Activated effector memory CD4-positive, alpha-beta T cell treated with anti-CD3 and anti-CD28 coated beads, Interleukin-2, amount 50 U/mL, for 16 hours (primary cell): ENCODE measurements at places on chromosomes 7 and 10.

- peak; percentile 14 for DNase-seq
Measured at GRCh38 chr7:155864271-155864985, 52.2 kb upstream of the SHH start.

DNA sequence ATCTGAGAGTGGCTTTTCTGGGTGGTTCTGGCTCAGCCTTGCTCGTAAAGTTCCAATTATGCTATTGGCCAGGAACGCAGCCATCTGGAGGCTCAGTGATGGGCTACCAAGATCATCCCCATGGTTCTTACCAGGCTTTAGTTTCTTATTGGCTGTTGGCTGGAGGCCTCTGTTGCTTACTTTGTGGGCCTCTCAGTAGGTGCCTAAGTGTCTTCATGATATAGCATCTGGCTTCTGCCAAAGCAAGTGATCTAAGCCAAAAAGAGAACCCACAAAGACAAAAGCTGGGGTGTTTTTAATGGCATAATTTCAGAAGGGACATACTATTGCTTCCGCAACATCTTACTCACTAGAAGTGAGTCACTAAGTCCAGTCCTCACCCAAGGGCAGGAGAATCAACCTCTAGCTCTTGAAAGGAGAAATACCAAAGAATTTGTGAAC, 132.0 kb upstream of the MDFIC start:
- DNase-seq, result no peak

GRCh38 chr10:29414501-29414900, 125.6 kb downstream of the LYZL1 start:
- no peak for DNase-seq

GRCh38 chr7:104156842-104157277, 51.0 kb downstream of the ORC5 start:
- DNase-seq, result no peak

DNA sequence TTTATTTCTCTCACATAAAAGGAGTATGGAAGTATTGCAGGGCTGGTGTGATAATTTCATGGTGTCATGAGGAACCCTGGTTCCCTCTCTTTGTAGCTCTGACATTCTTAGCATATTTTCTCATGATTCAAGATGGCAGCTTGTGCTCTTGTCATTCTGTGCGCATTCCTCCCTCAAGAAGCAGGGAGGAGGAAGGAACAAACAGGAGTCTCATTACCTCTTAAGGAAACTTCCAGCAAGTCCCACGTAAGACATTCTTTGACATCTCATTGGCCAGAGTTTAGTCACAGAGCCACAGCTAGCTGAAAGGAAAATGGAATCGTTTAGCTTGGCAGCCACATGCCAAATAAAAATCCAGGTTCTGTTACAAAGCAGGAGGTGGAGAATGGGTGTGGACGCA, 546.8 kb downstream of the LRMDA start:
- DNase-seq, result no peak
